ENCODE measurements at places on chromosomes 3 and 15. TPM values are rescaled to one million over a fixed set of nuclear protein-coding genes. Genes with fewer than 3 reads are reported as not detected.

The PXYLP1 gene
- polyA plus RNA-seq = 11.0 TPM

The CCDC80 gene
- polyA plus RNA-seq = 27.7 TPM

The ADPRH gene
- polyA plus RNA-seq = 5.6 TPM

The MIX23 gene
- polyA plus RNA-seq = 79.8 TPM

The PDZRN3 gene
- polyA plus RNA-seq = 63.9 TPM

The GUCA1C gene
- not detected for polyA plus RNA-seq

The ITIH1 gene
- polyA plus RNA-seq = 0.20 TPM

GRCh38 chr3:110946810-110947209 is 124.8 kb upstream of the NECTIN3 start:
- H3K4me1 ChIP-seq = no peaks in the 10 kb centered on the region
- H3K27me3 ChIP-seq = no peaks in the 10 kb centered on the region
- no peak overlapping the region for H3K27ac ChIP-seq
- no peak for DNase-seq
- no peaks in the 10 kb centered on the region for H3K36me3 ChIP-seq

DNA sequence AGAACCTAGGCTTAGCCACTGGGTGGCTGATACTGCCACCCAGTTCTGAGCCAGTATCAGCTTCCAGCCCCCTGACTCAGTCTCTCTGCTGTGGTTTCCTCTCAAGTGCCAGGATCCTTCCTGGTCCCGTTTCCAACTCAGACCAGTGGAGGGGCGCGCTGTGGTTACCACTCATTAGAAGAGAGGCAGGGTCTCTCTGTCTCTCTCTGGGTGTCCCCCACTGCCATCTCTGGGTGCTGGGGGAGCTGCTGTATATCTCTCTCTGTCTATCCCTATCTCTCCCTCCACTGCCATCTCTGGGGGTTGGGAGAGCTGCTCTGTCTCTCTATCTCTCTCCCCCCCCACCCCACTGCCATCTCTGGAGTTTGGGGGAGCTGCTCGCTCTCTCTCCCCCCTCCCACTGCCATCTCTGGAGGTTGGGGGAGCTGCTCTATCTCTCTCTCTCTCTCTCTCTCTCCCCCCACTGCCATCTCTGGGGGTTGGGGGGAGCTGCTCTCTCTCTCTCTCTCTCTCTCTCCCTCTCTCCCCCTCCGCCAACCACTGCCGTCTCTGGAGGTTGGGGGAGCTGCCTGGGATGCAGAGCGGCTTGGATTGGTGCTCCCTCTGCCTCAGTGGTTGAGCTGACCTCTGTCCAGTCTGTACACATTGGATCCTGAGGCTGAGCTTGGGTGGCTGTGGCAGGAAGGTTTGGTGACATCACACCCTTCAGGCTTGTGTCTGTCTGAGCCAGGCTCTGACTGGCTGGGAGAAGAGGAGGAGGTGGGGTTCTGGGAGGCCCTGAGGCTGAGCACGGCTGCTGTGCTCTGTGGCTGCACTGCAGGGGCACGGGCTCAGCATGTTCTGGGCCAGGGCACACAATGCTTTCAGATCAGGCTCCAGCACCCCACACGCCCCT is 98.9 kb downstream of the APBA2 start:
- H3K4me1 ChIP-seq = peaks cover 5% of the 10 kb centered on the region
- no peaks in the 10 kb centered on the region for H3K36me3 ChIP-seq
- no peak overlapping the region for H3K4me3 ChIP-seq
- no peaks in the 10 kb centered on the region for H3K27me3 ChIP-seq
- peak overlapping the region; percentile 49 for H3K27ac ChIP-seq

GRCh38 chr15:48596415-48596814 is 49.1 kb downstream of the FBN1 start:
- no peaks in the 10 kb centered on the region for H3K4me1 ChIP-seq
- peak; percentile 54 for DNase-seq
- H3K27ac ChIP-seq = no peak overlapping the region
- H3K4me3 ChIP-seq = no peak overlapping the region

DNA sequence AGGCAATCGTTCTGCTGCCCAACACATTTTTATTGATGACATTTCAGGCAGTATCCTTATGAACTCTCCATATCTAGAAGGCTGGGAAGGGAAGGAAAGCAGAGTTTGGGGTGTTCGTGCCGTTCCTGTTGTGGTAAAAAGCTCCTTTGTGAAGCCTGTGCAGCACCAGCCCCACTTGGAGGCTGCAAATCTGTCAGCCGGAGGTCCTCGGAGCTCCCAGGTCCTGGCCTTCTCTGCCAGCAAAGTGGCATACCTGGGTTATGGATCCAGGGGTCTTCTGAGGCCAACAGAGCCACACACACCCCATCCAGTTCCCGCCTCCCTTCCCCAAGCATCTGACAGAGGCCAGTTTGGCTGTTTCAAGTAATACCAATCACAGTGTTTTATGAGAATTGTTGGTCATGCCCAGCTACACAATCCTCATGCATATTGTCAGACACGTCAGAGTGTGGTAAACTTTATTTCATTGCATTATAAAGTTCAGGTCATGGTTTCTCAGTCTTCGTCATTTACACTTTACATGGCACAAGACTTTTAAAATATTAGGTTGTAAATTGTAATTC is 15.9 kb upstream of the USP3 start:
- no peaks in the 10 kb centered on the region for H3K36me3 ChIP-seq
- no peaks in the 10 kb centered on the region for H3K27me3 ChIP-seq
- no peak for DNase-seq
- no peak overlapping the region for H3K27ac ChIP-seq
- no peaks in the 10 kb centered on the region for H3K4me1 ChIP-seq

- no peak overlapping the region for H3K4me3 ChIP-seq
- no peak for DNase-seq
- H3K36me3 ChIP-seq = no peaks in the 10 kb centered on the region
- H3K4me1 ChIP-seq = peaks cover 3% of the 10 kb centered on the region
Observed at GRCh38 chr3:14821151-14821550, 2.4 kb downstream of the FGD5 start.

GRCh38 chr15:74384881-74385643 is 17.6 kb upstream of the CYP11A1 start:
- H3K27ac ChIP-seq = no peak overlapping the region
- H3K36me3 ChIP-seq = no peaks in the 10 kb centered on the region
- H3K4me1 ChIP-seq = peaks cover 19% of the 10 kb centered on the region
- DNase-seq = no peak

DNA sequence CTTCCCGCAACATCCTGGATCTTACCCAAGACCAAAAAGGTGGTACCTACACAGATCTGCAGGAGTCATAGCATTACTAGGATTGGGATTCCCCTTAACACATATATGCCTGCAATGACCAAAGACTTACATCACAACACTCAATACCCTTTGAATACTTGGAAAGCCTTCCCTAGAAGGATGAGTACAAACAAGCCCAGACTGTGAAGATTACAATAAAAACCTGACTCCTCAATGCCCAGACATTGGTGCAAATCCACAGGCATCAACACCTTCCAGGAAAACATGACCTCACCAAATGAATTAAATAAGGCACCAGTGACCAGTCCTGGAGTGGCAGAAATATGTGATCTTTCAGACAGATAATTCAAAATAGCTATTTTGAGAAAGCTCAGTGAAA is 326.8 kb downstream of the TBL1XR1 start:
- H3K36me3 ChIP-seq = no peaks in the 10 kb centered on the region
- no peak for DNase-seq
- H3K27ac ChIP-seq = no peak overlapping the region

- no peaks in the 10 kb centered on the region for H3K36me3 ChIP-seq
- no peak for DNase-seq
- H3K4me3 ChIP-seq = no peak overlapping the region
- peaks cover 47% of the 10 kb centered on the region for H3K4me1 ChIP-seq
- no peak overlapping the region for H3K27ac ChIP-seq
- no peaks in the 10 kb centered on the region for H3K27me3 ChIP-seq
Observed at GRCh38 chr3:4529876-4530588, 36.9 kb downstream of the ITPR1 start.

GRCh38 chr15:27479296-27480140 is 508.5 kb downstream of the GABRG3 start:
- H3K4me1 ChIP-seq = no peaks in the 10 kb centered on the region
- DNase-seq = no peak
- H3K27me3 ChIP-seq = no peaks in the 10 kb centered on the region
- no peaks in the 10 kb centered on the region for H3K36me3 ChIP-seq
- no peak overlapping the region for H3K27ac ChIP-seq

DNA sequence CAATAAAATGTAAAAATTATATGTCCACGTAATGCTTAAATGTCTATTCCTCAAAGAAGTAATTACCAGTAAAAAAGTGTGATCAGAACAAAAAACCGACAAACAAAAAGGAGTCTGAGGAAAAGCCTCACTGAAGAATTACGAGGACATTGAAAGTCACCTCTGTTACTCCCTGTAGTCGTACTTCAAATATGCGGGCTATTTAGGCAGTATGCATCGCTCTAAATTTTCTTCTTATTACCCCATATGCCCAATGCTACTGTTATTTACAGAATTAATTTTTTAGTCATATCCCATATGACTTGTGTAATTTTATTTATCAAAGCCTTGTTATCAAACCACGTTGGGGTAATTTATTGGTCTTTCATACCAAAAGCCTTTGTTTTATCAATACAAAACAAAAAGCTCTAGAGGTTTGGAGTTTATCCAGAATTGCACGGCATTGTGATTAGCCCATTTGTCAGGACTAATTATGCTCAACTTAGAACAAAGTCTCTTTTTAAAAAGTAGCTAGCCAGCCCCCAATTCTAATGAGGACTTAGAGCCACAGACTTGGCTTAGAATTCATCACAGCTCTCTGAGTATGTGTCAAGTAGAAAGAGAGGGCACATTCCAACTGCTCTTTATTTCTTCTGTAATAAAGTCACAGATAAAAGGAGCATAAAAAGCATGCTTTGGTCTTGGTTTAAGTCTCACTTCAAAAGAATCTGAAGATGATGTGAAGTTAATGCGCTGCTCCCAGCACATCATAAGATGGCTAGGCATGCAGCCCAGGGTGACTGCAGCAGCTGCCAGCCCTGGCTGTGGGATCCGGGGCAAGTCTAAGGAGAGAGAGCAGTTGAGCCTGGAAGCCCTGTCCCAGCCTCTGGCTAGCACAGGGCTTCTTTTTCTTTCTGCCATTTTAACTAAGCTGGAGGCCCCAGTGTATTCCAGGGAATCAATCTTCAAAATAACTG is 521.0 kb downstream of the GABRG3 start:
- no peaks in the 10 kb centered on the region for H3K4me1 ChIP-seq
- H3K27me3 ChIP-seq = no peaks in the 10 kb centered on the region
- H3K4me3 ChIP-seq = no peak overlapping the region
- H3K36me3 ChIP-seq = no peaks in the 10 kb centered on the region
- no peak for DNase-seq

- H3K36me3 ChIP-seq = no peaks in the 10 kb centered on the region
- peak within 1 kb of the TSS; percentile 97 for H3K4me3 ChIP-seq
- peak within 1 kb of the TSS; percentile 91 for H3K27ac ChIP-seq
- H3K27me3 ChIP-seq = no peaks in the 10 kb centered on the region
- H3K4me1 ChIP-seq = peaks cover 10% of the 10 kb centered on the region
Observed at GRCh38 chr3:115146418-115147328, at the start of gene ZBTB20. Gene ZBTB20 (minus strand): TSS chr3:115147288.

GRCh38 chr3:187237741-187238140 is 40.5 kb downstream of the RTP1 start:
- no peaks in the 10 kb centered on the region for H3K36me3 ChIP-seq
- peaks cover 11% of the 10 kb centered on the region for H3K4me1 ChIP-seq
- no peak overlapping the region for H3K4me3 ChIP-seq

DNA sequence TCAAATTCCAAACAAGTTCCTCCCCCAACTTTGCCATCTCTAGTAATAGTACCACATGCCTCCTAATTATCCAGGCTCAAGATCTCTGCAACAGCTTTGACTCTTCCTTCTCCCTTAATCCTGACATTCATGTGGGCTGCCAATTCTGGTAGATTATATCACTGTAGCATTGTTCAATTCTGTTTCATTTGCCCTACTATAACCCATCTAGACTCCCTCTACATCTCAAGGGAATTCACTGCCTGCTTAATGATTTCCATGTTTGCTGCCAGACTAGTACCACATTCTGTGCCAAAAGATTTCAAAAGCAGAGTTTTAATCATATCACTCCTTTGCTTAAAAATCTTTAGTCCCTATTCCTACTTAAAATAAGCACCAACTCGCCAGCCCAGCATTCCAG is 34.6 kb upstream of the PPIB start:
- DNase-seq = peak; percentile 75
- no peaks in the 10 kb centered on the region for H3K27me3 ChIP-seq

- no peak overlapping the region for H3K4me3 ChIP-seq
- DNase-seq = no peak
- peaks cover 9% of the 10 kb centered on the region for H3K4me1 ChIP-seq
- H3K36me3 ChIP-seq = no peaks in the 10 kb centered on the region
- no peaks in the 10 kb centered on the region for H3K27me3 ChIP-seq
- H3K27ac ChIP-seq = no peak overlapping the region
Observed at GRCh38 chr15:71591057-71591456, 219.3 kb upstream of the NR2E3 start.

- no peaks in the 10 kb centered on the region for H3K4me1 ChIP-seq
- H3K4me3 ChIP-seq = no peak overlapping the region
- H3K27ac ChIP-seq = no peak overlapping the region
- no peaks in the 10 kb centered on the region for H3K36me3 ChIP-seq
Observed at GRCh38 chr3:120276767-120277166, 8.3 kb downstream of the GPR156 start.

GRCh38 chr3:101943029-101943428 is 93.7 kb downstream of the NFKBIZ start:
- peaks cover 43% of the 10 kb centered on the region for H3K4me1 ChIP-seq
- no peaks in the 10 kb centered on the region for H3K36me3 ChIP-seq
- no peaks in the 10 kb centered on the region for H3K27me3 ChIP-seq
- no peak overlapping the region for H3K4me3 ChIP-seq
- no peak overlapping the region for H3K27ac ChIP-seq
- DNase-seq = no peak

Measured in cardiac muscle cell (in vitro differentiated cells and primary cell).